ENCODE measurements at places on chromosomes 5 and 9. TPM values are rescaled to one million over a fixed set of nuclear protein-coding genes. Genes with fewer than 3 reads are reported as not detected.

GRCh38 chr5:142785206-142785605 is 15.0 kb downstream of the ARHGAP26 start:
- no peak for DNase-seq

Gene QRFP
- total RNA-seq, result 0.05 TPM

DNA sequence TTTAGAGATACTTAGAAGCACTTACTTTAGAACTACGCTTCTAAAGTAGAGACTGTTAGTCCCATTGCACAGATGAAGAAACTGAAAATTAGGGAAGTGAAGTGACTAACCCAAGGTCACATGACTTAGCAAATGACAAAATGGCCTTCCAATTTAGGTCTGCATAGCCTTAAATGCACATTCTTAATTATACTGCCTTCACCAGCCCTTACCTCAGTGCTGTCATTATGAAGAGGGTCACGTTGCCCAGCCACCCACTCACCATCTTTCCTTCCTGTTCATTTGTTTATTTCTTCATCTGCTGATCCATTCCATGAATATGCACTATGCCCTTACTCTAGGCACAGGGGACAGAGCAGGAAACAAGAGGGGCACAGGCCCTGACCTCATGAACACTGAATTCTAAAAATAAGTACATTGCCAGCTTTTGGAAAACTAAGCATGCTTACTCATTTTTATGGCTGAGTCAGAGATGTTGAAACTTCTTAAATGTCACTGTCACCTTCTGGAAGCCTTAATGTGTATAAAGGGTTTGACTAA is 8.6 kb downstream of the HAVCR2 start:
- no peak for DNase-seq

Gene FGF10
- total RNA-seq, result 0.25 TPM

Gene SLC45A2
- total RNA-seq, result not detected

Gene SPINK4
- total RNA-seq, result not detected

GRCh38 chr9:15499139-15499538 is 11.6 kb downstream of the PSIP1 start:
- DNase-seq, result no peak

Gene WNT8A
- not detected for total RNA-seq

Gene NSD1
- 25.8 TPM for total RNA-seq

DNA sequence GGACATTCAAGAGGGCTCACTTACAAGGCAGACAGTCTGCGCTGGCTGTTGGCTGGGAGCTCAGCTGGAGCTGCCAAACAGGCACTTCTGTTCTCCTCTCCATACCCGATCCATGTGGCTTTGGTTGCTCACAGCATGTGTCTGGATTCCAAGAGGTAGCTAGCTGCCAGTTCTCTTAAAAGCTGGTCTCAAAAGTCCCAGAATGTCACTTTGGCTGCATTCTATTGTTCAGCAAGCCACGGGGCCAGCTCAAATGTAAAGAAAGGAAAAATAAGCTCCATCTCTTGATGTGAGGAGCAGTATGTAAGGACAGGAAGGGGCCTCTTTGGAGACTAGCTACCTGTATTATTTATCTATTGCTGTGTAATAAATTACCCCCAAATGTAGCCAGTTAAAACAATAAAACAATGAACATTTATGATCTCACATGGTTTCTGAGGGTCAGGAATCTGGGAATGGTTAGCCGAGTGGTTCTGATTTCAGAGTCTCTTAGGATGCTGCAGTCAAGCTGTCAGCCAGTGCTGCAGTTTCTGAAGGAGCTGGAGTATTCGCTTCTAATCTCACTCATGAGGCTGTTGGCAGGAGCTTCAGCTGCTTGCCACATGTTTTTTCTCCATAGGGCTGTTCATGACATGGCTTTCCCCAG is 112.7 kb upstream of the CLINT1 start:
- DNase-seq, result no peak

DNA sequence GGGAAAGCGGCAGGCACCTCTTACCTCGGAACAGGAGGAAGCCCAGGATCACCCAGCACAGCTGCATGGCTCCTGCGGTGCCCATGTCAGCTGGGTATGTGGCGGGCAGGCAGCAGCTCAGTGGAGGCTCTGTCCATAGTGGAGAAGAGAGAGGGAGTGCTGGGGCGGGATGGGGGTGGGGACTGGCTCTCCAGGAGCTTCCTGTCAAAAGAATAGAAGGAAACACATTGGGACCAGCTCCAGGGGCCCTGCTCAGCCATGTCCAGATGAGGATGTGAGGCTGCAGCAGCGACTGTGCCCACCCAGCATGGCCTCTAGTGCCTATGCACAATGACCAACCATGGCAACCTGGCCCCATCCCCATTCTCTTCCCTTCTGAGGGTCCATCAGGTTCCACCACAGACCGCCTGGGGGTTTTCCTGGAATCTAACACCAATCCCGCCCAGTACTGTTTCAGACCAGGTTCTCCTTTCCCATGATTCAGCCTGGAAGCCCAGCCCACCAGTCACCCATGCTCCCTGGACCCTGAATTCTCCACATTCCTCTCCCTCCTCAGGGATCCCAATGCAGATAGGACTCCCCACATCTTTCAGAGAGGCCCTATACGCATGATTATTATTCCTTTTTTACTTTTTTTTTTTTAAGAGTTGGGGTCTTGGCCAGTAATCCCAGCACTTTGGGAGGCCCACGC is at the start of gene ECSCR:
Gene ECSCR (minus strand): TSS at position 158 of the 691 bp plus-strand sequence. CDS start 73 bp downstream, at position 85.
- DNase-seq, result no peak

DNA sequence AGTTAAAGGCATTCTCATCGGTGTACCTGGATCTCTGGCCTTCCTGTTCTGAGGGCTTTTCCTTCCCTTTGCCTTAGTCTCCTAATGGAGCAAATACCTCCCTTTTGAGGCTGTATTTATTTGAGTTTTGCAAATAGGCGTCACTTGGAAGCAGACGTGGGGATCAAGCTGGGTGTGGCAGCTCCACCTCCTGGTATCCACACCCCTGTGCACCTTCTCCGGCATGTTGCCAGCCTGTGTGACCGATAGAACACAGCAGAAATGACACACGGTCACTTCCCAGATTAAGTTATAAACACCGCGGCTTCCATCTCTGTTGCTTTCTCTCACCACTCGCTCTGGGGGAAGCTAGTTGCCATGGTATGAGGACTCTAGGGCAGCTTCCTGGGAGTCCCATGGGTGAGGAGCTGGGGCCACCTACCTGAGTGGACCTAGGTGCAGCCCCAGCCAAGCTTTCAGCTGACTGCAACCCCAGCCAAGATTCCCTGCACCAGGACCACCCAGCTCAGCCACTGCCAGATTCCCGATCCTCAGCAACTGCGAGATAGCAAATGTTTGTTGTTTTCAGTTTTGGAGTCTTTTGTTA is 214.4 kb upstream of the MVB12B start:
- DNase-seq, result no peak
